ENCODE measurements at places on chromosomes 1 and 21. TPM values are rescaled to one million over a fixed set of nuclear protein-coding genes. Genes with fewer than 3 reads are reported as not detected.

DNA sequence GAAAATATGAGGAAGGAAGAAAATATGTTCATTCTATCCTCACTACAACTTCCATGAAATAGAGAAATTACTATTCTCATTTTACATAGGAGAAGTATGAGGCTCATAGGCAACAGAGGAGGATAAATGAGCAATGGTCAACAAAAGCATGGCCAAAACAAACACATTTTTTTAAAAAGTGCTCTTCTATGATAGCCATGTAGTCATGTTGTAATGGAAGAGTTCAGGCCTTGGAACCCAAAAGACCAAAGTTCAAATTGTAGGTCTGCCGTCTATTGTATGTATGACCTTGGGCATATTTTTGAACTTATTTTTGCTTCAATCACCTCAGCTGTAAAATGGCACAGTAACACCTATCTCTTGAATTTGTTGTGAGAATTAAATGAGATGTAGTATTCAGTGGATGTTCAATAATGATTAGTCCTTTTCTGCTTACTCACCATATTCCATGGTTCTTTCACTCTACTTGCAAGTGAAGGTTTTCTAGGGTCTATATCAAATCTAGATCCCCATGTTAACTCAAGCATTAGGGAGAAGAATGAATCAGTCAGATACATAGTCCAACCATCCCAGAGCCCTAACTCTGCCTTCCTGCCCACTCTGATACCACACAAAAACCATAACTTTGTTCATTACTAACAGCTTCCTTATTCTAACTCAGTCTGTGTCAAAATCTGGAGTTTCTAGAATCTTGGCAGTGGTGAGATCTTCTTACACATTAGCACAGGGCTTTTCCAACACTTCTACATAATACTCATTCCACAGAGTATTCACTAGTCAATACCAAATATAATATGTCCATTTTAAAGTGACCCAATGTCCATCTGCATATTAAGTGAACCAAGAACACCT lies 353.2 kb downstream of the PLPP3 start:
- no peak for DNase-seq

DNA sequence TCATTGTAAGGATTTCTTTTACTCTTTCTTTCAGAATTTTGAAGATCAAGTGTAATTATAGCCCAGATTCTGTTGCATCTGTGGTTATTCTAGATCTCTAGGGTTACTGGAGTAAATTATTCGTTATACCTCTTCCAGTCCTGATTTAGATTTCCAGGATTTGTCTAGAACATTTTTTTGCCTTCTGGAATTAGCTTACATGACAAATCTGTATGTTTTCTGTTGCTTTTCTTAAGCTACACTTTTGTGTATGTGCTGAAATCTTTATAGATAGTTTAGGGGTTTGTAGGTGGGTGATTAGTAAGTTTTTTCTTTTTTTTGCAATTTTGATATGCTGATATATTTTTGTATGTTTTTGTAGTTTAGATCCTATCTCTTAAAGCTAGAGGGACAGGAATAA lies 13.7 kb downstream of the RALGPS2 start:
- no peak for DNase-seq

DNA sequence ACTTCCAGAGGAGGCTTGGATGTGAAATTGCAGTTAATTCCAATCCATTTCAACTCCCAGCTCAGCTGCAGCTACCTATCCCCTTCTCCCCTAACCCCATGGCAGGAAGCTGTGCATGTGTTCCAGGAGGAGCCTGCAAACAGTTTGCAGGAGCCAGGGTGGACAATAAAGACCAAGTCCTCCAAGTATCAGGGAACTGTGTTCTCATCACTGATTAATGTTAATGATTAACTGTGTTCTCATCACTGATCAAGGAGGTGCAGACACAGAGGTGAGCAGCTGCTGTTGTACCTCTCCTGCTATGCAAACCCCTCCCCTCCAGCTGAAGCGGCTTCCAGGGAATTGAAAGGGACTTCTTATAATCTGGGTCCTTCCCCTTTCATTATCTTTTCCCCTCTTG lies 19.2 kb downstream of the CLDN19 start:
- DNase-seq: no peak

DNA sequence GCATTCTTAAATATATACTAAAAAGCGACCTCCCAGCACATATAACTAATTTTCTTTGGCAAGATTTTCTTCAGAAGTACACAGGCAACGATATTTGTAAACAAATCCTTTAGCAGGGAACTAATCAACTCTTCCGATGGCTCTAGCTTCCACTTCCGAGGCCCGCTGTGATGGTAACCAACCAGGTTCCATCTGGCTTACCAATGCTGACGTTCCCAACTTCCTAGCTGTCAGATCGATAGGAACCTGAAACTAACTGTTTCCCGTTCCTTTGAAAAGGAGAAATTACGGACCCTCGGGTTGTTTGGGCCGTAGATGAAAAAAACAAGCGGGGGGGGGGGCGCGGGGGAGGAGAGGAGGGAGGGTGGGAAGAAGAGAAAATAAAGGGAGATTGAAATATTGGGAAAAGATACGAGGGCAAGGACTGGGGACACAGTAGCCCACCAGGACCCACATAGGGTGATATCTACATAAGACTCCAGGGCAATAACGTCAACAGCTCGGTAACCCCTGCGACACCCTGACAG lies 513 bp downstream of the GTF2B start:
- peak; percentile 42 for DNase-seq

DNA sequence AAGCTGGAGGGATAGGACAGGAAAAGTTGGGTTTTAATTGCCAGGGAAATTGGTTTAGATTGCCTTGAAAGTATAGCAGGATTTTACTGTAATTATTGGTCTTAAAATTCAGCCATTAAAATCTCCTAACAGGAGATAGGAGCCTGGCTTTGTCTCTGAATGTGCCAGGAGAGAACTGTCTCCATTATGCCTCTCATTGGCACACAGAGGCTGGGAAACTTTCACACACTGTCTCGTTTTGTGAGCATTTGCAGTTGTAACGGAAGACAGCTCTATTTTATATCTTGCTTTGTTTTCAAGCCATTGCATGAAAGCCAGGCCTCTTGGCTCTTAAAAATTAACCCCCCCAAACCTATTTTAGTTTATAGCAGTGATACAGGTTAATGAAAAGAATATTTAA lies 12.5 kb downstream of the DNAJC6 start:
- no peak for DNase-seq

- DNase-seq: peak; percentile 69
These were observed 22.1 kb downstream of the A3GALT2 start for GRCh38 chr1:33298623-33299277.

DNA sequence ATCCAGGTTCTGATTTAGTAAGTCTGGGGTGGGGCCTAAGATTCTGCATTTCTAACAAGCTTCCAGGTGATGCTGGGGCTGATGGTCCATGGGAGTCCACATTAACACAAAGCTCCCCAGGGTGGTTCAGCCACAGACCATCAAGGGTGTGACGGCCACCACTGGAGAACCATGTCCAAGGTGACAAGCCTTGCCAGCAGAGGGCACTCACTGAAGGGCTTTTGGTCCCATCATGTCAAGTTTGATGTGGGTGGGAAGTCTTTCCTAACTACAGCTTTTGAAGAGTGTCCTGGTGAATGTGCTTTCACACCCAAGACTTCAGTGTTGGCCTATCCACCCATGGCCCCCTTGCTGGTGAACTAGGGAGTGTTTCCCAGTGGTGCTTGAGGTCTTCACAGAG lies 67.1 kb downstream of the UBE2T start:
- DNase-seq: peak; percentile 32

The OR2T29 gene
- total RNA-seq: not detected

DNA sequence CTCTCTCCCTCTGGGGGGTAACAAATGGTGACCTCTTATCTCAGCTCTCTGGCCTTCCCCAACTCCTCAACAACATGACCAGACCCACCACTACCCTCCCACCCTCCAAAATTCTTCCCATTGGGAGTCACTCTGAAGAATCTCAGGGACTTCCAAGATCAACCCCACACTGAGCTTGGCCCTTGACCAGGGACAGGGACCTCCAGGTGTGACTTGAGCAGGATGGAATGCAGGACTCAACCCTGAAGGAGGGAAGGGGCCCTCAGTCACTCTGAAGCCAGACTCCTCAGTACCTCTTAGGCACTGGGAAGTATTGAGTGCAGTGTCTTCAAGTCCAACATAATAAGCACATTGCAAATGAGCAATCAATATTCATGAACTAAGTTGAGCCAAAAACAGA lies 1.9 kb downstream of the CASQ1 start:
- no peak for DNase-seq

GRCh38 chr1:149936170-149936991 lies at the start of gene MTMR11:
TSS of gene MTMR11 (minus strand) at chr1:149936879. CDS start at chr1:149936647, 232 bp downstream.
- peak; percentile 45 for DNase-seq

The KLF17 gene
- 1.1 TPM for total RNA-seq

The GJB3 gene
- not detected for total RNA-seq

- DNase-seq: no peak
These were observed 9.0 kb upstream of the SH3GLB1 start for GRCh38 chr1:86695400-86695799.

DNA sequence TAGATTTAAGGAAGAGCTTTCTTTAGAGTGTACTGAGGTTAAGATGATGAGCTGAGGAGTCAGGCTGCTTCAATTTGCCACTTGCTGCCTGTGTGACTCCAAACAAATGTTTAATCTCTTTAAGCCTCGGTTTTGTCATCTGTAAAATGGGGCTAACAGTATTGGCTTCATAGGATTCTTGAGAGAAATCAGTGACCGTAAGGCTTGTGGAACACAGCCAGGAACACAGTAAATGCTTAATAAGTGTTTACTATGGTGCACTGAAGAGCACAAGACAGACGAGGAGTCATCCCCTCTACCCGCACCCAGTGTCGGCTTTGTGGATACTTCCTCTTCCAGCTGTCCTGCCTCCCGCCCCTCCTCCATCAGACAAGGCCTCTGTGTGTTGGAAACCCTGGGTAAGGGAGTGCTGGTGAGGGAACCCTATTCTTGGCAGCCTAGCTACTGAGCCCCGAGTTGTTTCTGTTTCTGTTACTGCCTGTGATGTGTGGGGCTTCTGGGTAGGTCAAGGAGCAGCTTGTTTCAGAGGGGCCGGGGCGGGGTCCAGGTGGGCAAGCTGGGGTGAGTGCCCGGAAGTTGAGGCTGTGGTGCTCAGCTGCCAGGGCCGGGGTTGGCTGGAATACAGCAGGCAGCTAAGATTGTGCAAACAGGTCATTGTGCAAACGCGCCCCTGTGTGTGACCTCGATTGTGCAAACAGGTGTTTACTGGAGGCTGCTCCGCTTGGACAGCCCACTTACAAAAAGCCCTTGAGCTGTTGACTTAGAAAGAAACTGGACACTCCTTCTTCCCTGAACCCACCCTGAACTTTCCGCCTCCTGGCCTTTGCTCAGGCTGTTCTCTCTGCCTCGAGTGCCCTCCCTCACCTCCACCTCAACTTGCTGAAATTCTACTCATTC lies 4.0 kb upstream of the CSF3R start:
- DNase-seq: no peak

DNA sequence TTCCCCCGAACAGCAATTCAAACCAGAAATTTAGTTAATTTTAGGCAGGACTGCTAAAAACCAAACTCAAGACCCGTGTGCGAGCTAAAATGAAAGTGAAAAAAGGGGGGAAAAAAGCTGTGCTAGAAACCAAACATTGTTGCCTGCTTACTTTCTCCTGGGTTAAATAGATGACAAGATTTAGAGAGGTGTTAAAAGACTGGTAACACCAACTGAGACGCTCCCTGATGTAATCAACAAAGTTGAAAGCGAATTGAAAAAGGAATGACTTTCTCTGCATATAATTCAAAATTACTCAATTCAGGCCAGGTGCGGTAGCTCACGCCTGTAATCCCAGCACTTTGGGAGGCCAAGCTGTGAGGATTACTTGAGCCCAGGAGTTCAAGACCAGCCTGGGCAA lies 6.8 kb downstream of the CDCA8 start:
- DNase-seq: no peak

All from fibroblast of the aortic adventitia (primary cell).